ENCODE measurements at places on chromosomes 16 and 17.

DNA sequence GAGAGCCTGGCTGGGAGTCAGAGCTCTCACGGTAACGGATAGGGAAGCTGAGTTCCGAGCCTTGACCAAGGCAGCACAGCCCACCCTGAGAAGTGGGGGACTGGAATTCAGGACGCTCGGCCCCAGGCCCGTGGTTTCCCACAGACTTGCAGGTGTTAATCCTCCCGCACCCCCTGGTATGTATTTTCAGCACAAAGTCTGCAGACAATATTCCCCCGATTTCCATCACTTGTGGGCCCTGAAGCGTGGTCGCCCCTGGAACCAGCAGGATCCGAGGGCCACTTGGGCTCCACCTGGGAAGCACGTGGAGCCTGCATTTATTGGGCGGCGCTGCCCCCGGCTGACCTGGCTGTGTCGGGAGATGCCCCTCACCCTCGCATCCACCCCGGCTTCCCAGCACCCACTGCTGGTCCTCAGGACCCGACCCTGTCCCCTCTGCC lies 60.2 kb downstream of the WSB1 start:
- DNase-seq = no peak

DNA sequence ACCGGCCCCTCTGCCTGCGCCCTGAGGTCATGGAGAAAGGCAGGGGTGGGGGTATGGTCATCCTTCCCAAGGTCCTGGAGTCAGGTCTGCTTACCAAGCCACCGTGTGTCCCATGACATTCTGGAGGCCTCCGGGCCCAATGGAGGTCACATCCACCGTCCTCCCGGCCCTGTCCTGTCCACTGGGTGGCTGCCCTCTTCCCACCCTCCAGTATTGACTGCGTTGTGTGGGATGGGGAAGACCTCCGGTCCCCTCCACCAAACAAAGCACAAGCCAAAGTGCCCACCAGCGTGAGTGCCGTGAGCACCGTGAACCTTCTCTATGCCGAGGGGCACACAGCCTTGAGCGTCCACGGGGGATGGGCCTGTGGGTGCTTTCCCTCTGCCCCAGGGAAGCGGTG lies 37.2 kb downstream of the LMF1 start:
- DNase-seq = no peak

- no peak for DNase-seq
Observed at GRCh38 chr17:63960006-63960405, 12.7 kb downstream of the SCN4A start.

GRCh38 chr17:4972752-4973151 lies 5.1 kb upstream of the SPAG7 start:
- no peak for DNase-seq

GRCh38 chr16:55660026-55660425 lies 4.2 kb downstream of the SLC6A2 start:
- DNase-seq = no peak

DNA sequence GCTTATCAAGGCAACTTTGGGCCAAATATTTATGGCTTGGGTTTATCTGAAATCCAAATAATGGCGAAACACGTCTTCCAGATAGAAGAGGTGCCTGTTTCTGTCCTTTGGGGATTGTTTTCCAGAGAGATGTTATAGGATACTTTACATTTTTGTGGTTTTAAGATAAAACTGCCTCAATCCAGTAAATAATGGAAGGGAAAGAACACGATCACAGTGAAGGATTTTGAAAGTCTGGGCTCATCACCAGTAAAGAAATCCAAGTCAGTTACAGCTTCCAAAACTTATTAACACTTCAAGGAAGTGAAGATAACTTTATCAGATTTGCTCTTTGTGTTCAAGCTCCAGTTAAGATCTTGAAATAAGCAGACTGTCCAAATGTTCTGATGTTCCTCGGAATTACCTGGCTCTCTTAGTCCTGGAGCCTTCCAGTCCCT lies 30.1 kb downstream of the DNAH2 start:
- no peak for DNase-seq

DNA sequence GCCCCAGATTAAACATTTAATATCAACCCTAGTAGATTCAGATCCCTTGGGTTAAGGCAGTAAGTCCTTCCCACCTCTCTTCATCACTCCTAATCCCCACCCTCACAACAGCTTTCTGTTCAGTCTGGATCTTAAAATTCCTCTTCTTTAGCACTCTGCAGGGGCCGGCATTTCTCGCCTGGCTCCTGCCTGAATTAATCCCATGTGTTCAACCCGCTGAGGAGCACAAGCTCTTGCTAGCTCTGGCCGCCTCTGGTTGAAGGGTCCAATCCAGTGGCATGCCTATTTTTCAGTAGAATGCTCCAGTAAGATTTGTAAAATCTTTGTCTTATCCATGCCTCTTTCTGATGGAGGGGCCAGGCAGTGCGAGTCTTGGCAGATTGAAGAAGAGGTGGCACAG lies 59.2 kb downstream of the CYB5B start:
- DNase-seq = no peak

DNA sequence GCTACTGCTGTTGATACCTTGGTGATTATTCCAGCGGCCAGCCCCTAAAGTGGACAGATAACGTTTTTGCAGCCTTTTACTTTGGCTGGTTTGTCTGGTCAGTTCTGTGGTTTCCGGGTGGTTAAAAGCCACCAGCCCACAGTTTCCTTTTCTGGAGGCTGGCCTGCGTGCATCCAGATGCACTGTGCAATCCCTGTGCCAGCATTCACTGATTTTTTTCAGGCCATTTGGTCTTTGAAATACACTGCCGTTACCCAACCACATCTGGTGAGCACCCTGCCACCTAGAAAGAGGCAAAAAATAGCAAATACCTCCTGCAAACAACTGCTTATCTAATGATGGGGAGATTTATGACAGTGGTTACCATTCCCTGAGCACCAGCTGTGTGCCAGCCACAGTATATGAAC lies 797 bp downstream of the NUDT7 start:
- no peak for DNase-seq

DNA sequence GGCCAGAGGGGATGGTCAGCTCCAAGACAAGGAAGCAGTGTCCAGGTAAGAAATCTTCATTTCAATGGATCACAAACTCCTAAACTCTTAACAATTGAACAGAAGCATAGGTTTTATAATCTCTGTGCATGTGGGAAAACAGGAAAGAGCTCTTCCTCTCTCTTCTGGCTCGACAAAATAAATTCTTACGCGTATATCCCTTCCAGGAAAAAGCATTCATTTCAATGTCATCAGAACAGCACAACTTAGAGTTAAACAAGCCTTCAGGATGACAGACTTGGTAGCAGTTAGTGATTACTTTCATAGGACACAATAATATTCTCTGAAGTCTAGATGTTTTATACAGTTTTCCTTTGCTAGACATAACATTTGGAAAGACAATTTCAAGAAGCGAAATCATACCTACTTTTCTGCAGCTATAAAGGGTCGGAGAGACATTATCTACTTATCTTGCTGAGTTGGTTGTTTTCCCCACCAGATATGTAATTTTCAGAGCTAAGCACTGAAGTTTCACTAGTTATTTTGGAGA lies 19.3 kb upstream of the SLC35G3 start:
- no peak for DNase-seq

DNA sequence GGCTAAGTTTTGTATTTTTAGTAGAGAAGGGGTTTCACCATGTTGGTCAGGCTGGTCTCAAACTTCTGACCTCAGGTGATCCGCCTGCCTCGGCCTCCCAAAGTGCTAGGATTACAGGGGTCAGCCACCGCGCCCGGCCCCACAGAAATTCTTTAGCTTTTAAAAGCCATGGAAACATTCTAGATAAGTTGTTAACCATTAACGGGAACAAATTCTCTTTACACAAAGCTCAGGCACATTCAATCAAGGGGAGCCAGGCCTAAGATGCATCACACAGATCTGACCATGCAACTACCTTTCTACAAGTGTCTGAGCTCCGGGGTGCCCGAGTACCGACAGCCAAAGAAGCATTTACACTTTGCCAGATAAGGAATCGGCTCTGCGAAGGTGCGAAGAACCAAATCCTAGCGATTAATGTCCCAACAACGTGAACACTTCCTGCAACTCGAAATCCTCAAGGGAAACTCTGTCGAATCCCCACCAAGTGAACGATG lies 1.0 kb downstream of the EMC8 start:
- DNase-seq = no peak

DNA sequence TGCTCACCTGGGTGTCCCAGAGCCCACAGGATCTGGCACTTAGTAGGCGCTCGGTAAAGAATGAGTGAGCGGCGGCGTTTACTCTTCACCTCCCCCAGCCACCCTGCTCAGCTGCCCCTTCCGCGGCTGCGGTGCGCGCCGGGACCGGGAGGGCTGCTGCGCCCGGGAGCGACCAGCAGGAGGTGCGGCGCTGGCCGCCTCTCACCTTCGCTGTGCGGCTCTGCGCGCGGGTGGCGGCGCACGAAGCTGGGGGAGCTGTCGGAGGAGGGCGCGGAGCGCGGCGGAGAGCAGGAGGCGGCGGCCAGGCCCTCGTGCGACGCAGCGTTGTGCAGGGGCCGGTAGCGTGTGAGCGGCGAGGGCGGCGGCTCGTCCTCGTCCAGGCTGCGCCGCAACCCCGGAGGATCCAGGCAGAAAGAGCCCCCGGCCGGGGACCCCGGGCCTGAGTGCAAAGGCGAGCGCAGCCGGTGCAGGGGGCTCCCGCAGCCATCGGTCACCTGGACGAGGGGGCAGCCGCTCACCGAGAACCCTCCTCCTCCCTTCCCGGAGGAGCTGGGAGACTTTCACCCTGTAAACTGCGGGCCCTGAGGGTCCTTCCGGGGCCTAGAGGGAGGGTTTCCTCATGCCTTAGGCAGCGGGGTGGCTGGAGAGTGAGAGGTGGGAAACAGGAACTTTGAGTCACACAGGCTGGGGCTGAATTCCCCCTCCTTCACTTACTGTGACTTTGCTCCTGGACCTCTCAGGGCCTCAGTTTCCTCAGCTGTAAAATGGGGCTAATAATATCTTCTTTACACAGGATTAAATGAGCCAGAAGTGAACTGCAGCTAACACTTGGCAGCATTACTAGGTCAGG lies 12.5 kb downstream of the SAMD14 start:
- no peak for DNase-seq

- no peak for DNase-seq
Observed at GRCh38 chr17:1648173-1648962, 1.3 kb downstream of the RILP start.

- no peak for DNase-seq
Observed at GRCh38 chr17:14261406-14261805, 24.7 kb upstream of the CDRT15 start.

- no peak for DNase-seq
Observed at GRCh38 chr16:85567935-85568334, 45.2 kb upstream of the GSE1 start.

- DNase-seq = no peak
Observed at GRCh38 chr17:73343739-73344454, 32.1 kb upstream of the CDC42EP4 start.

GRCh38 chr17:8753976-8754440 lies 4.3 kb downstream of the SPDYE4 start:
- no peak for DNase-seq

- DNase-seq = no peak
Observed at GRCh38 chr17:83174362-83175118, 95.1 kb downstream of the METRNL start.

GRCh38 chr17:55757659-55758058 lies 6.8 kb downstream of the PCTP start:
- no peak for DNase-seq

DNA sequence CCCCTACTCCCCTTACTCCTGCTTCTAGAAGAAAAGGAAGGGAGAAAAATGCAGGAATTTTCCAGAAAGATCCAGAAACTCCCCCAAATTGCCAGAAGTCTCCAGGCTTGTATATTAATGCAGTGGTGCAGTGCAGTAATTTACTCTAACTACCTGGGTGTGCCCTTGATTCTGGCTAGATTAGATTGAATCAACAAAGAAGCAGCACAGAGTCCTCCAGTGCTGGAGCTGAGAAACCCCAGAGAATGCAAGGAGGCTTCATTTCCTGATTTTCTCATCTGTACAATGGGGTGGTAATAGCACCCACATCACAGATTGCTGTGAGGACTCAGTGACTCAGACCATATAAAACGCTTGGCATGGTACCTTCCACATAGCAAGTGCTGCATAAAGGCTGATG lies 247.3 kb upstream of the RPL38 start:
- DNase-seq = no peak

- no peak for DNase-seq
Observed at GRCh38 chr16:535446-536405, 8.2 kb downstream of the CAPN15 start.

DNA sequence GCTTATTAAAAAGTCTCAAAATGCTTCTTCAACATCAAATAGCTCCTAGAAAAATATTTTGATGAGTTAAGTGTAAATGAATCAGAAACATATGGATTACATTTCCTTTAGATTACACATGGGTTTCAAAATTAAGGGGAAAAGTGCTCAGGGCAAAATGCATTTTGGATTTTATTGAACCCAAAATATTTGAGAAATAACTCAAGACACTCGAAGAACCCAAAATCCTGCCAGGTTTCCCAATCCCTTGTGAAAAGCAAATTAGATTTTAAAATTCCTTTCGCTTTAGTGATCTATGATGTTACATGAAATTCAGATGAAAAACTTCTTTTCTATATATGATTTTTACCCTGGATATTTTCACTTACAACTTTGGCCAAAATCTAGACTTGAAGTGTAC lies 847.4 kb upstream of the SOX9 start:
- DNase-seq = no peak

DNA sequence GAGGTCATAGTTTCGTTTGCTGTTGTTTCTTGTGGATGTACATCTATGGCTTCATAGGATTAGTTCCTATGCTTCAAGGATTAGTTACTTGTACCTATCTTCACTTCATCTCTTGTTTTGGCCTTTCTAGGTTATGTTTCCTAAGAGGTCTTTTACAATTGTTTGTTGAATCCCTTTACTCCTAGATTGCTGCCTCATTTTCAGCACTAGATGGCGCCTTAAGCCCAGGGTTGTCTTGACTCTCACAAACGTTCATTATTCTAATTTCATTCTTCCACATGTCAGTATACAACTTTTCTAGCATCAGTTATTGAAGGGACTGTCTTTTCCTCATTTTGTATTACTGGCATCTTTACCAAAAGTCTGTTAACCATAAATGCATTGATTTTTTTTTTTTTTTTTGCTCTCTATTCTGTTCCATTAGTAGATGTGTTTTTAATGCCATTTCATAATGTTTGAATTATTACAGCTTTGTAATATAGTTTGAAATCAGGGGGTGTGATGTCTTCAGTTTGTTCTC lies 45.0 kb upstream of the NACA2 start:
- DNase-seq = peak; percentile 7

GRCh38 chr16:88530051-88530857 lies 39.9 kb upstream of the ZC3H18 start:
- no peak for DNase-seq

DNA sequence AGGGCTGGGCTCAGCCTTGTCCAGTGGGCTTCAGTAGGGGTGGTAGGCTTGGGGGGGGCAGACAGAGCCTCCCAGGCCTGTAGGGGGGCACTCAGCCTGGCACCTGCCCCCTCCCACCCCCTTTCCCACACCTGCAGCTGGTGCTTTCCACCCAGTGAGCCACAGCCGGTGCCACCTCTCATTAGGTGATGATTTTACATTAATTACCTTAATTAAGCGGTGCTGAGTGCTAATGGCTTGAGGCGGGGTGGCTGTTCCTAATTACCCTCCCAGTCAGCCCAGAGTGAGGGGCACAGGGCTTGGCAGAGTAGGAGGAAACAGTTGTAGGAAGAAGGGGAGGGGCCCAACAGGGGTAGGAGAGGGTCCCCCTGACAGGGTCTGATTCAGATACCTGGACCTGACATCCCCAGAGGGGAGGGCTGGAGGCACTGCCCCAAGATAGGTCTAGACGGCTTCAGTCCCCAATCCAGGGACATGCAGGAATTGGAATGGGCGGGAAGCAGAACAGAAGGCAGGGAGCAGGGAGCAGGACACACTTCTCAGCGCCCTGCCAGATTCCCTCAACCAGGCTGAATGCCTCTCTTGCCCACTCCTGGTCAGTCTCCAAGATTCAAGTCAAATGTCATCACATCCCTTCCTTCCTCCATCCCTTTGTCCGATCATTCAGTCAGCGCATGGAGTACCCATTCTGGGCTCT lies 26.5 kb upstream of the PHF12 start:
- no peak for DNase-seq
